ENCODE measurements at places on chromosomes 3 and 15.

GRCh38 chr15:56832125-56832524 is 86.3 kb upstream of the TCF12 start:
- no peak for DNase-seq

DNA sequence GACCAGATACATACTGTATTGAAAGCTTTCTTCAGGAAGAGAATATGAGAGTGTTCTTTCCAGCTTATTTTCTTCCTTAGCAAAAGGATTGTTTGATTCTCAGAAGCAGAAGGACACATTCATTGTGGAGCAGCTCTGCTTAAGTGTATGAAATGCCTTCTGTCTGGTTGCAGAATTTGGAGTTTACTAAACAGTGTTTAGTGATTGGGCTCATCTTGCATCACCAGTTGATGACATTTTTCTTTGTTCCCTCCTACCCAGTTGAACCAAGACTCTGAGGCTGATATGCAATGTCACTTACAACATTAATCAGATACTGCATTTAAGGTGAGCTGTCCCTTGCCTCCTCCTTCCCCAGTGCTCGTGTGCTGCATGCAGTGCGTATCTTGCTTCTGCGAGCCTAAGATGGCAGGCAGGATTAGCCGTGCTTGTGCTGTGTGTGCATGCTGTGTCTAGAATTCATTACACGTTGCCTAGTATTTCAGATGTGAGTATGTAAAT is 18.4 kb downstream of the ZBTB38 start:
- DNase-seq, result peak; percentile 79

GRCh38 chr3:7266551-7266950 is 405.6 kb downstream of the GRM7 start:
- no peak for DNase-seq

DNA sequence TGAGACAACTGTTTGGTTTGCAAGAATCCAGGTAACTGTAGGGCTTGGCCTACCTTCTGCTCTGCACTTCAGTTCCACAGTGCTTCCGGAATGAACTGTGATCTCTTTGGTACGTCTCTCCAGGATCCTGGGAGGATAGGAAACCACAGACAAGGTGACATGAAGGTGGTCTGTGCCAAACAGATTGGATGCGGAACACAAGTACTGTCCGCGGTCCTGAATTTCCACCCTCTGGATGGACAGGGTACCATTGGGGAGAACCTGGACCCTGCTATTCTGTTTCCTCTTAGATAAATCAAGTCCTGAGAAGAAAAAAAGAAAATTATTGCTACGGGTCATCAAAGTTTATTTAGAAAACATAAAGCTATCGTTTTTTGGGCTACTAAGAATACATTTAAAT is 17.3 kb downstream of the IGSF10 start:
- DNase-seq, result no peak

DNA sequence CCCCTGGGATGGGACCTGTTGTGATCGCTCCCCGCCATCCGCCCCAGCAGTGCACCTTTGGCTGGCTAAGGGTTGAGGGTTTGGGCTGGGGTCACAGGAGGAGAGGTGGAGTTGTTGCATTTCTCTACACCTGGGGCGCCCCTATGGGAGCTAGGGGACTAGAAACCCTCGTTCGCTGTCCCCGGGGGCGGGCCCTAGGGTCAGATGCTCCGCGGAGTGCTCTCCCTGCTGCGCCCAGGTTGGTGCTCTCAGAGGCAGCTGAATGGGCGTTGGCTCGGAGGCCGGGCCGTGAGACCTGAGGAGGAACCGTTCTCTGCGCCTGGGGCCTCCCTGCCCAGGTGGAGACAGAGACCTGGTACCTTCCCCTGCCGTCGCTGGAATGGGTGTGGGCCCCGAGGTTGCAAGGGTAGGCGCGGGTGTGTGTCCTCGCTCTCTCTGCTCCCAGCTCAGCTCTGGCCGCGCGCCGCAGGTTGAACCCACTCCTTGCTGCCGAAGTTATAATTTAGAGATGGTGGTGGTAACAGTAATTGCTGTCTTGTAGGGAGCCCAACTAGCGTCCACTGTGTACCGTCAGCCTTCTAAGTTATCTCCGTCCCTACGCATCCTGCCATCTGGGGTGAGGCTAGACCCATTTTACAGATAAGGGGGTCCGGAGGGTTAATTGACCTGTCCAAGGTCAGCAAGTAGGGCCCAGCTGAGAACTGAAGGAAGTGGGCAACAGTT is 965 bp downstream of the FLNB start:
- DNase-seq, result no peak

DNA sequence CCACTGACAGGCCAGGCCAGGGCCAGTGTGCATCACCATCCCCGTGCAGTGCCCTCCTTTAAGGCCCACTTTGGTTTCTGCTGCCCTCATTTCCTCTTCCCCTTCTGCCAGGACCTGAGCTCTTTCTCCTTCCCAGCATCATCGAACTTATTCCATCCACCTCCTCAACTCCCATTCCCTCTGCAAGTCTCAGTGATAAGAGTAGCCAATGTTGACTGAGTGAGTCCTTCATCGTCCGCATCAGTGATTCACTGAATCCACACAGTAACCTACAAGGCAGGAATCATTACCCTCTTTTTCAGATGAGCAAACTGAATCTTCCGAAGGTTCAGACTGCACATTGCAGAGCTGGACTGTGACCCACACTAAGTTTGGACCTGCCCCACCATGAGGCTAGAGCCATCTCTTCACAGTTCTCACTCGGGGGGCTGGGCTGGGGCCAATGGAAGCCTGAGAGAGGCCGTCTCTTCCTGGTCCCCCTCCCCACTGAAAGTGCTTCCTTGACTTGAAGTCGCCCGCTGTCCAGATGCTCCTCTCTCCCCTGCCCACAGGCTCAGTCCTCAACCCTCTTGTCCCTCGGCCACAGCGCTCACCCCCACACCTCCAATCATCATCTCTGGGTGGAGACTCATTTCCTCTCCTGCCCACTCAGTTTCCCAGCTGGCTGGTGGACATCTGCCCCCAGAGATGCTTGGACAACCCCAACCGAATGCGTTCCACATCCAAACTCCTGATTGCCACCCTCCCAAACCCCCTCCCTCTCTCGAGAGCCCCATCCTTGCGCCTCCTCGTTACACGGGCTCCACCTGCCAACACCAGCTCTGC is 15.2 kb upstream of the ANPEP start:
- no peak for DNase-seq

DNA sequence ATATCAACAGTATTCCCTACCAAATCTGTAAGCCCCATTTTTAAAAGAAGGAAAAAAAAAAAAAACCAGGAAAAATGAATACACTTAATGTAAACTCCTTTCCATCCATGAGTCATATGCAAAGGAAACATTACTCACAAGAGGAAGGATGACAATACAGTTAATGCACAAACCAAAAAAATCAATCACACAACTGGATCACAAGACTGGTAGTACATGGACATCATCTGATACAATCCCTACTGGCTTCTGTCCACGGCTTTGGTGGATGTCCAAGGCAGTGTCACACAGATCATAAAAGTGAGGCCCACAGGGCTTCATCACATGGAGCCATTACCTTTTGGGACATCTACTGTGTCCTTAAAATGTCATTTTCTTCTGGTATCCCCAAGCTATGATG is 44.0 kb downstream of the SUCLG2 start:
- DNase-seq, result no peak

GRCh38 chr15:66703540-66703941 is 1.5 kb downstream of the SMAD6 start:
- no peak for DNase-seq

- no peak for DNase-seq
Measured at GRCh38 chr15:81264072-81264857, 59.7 kb downstream of the STARD5 start.

DNA sequence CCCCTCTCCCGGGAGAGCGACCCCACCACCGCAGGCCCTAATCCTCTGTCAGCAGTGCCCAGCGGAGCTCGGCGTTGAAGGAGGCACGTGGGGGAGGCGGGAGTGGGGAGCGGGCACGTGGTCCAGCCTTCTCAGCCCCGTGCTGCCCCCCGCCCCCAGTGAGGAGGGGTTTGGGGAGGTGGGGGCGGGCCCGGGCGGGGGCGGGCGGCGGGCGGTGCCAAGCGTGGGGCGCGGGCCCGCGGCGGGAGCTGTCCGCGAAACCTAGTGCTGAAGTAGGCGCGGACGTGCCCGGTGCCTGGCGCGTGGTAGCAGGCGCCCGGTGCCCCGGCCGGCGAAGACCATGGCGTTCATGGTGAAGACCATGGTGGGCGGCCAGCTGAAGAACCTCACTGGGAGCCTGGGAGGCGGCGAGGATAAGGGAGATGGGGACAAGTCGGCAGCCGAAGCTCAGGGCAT is at the start of gene CPLX3:
CPLX3 (plus strand) TSS at position 264 of the 456 bp plus-strand sequence; CDS start at position 341, 77 bp downstream.
- DNase-seq, result no peak

DNA sequence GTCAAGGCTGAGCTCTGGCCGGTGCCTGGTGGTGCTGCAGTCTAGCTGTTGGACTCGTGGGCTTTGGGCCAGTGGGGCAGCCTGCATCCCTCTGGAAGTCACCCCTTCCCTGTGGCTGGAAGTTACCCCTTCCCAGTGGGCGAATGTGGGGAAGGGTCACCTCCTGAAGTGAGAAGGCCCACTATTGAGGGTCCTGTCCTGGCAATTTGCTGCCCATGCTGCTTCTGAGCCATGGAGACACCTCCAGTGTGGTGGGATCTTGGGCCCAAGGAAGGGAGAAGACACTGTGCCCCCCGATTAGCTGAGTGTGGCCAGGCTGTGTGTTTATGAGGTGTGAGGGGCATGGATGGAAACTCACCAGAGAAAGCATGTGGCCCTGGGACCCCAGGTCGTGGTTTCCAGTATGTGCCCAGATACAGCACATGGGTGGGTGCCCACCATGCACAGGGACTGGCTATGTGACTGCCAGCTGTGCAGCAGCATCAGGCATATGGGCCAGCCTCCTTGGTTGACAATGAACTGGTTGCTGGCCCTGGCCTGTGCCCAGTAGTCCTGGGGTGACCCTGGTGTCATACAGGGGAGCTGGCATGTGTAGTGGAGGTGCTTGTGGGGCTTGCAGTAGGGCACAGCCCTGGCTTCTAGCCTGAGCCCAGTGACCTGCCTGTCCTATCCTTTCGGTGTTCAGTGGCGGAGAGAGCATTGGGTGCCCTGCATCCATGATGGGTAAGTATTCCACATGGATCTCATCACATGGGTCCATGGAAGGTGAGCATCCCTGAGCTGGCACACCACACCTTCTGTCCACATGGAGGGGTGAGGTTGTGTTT is 221.2 kb downstream of the SNRPN start:
- DNase-seq, result no peak

- DNase-seq, result no peak
Measured at GRCh38 chr15:84878504-84878903, 6.0 kb upstream of the SLC28A1 start.

DNA sequence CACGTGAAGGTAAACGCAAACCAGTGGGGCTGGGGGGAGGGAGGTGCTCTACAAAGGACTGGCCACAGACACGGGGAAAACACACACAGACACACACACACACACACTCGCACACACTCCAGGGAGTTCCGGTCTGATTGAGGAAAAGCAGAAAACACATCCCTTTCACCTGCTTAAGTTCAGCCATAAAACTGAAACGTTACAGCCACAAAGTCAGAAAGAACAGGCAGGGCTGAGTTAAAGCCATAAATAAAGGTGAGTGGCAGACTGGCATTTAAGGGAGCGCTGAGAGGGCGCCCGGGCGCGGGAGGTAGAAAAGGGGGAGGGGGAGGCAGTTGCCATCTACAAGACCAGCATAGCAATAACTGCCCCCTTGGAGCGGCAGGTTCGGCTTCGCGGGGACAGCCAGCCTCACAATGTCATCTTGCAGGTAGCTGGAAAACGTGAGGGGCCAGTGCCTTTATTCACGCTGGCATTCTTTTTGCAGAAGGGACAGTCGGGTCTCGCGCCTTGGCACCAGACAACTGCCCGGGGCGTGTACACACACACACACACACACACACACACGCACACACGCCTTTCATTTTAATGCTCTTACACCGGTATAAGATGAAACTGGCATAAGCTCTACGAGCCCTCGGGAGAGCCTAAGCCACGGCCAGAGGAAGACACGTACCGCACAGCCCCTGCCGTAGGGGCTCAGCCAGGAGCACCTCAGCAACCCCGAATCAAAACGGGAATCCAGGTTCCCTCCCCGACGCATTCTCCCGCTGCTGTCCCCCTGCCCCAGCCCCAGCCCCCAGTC is 866 bp downstream of the TNIK start:
- DNase-seq, result peak; percentile 34

DNA sequence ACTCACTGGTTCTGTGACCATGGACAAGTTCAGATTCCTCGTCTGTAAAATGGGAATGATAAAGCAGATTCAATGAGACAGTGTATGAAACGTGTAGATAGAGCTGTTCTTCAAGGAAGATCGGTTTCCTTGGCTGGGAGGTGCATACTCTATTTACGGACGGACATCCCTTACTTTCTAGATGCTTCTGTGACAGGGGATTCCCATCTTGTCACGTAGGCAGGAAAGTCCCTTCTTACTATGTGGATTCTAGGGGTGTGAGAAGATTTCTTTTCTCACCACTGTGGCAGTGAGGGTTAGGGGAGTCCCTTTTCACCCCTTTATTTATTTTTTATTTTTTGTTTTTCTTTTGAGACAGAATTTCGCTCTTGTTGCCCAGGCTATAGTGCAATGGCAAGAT is 180.9 kb upstream of the TBL1XR1 start:
- no peak for DNase-seq

- no peak for DNase-seq
Measured at GRCh38 chr15:25894371-25894902, 31.3 kb upstream of the ATP10A start.

DNA sequence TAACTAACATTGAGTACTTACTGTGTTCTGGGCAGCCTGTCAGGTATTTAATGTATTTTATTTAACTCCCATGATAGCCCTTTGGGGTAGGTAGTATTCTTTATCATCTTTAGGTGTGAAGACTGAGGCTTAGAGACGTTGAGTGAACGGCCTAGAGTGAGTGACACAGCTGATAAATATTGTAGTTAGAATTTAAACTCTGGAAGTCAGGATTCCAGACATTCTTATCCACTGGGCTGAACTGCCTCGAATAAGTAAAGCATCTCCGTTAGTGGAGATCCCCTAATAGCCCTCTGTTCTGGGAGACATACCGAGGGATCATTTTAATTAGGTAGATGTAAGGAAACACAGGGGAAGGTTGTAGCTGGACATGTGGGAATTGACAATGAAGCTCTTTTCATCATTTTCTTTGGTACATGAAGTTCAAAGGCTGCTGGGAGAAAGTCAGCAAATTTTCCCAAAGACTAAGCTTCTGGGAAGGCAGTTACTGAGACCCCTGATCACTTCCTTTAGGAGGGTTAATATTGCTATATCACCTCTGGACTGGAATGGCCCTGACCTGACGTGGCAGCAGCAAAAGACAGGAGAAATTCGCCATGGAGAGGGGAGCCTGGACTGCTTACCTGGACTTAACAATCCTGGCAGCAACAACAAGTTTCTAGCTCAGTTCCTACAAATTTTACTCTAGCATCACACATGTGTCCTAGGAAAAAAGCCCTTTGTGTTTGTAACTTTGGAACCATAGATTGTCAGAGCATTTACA is 11.7 kb upstream of the PDCD6IP start:
- DNase-seq, result no peak

GRCh38 chr3:66633402-66634381 is 132.9 kb upstream of the LRIG1 start:
- DNase-seq, result peak; percentile 30

DNA sequence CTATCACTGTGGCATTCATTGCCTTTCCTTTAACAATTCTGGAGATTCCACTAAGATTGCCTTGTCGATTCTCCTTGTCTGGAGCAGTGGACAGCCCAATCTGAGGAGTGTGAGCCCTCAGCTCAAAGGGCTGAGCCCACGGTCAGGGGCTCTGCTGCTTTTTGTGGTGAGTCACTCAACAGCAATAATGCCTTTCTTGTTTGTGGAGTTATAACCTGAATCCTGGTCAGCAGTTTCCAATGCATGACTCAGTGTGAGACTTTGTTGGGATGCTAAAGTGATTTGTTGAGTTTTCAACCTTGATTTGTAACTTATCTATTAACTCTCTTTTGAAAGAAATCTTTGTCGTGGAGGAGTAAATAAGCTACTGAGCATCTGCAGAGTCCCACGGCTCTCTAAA is 183.5 kb downstream of the TJP1 start:
- no peak for DNase-seq
